ENCODE measurements at places on chromosomes 4 and X. TPM values are rescaled to one million over a fixed set of nuclear protein-coding genes. Genes with fewer than 3 reads are reported as not detected.

GRCh38 chr4:145663194-145663593 lies 16.8 kb upstream of the C4orf51 start:
- H3K27me3 ChIP-seq = no peaks in the 10 kb centered on the region
- no peaks in the 10 kb centered on the region for H3K4me1 ChIP-seq
- H3K27ac ChIP-seq = no peak overlapping the region
- DNase-seq = no peak

Gene UGT2B17
- not detected for total RNA-seq

DNA sequence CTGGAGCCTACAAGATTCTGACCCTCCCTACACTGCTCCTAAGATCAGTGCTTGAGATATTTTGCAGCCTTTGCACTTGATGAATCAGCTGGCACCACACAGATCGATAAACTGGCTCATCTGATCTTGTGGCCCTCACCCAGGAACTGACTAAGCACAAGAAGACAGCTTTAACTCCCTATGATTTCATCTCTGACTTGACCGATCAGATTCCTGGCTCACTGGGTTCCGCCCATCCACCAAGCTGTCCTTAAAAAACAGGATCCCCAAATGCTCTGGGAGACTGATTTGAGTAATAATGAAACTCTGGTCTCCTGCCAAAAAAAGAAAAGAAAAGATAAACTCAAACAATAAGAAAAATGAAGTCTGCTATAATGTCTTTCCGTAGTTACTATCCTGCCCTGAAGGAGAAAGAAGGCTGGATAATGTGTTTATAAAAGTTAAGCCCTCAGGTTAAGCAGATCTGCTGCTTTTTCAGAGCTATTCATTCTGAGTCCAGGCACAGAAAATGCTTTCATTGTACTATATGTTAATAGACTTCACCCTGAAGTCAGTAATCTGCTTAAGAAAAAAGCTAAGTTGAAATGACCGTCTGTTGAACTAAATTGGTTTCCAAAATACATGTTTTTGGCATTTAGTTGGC lies 795.2 kb downstream of the TRIML1 start:
- peak; percentile 49 for DNase-seq
- no peak overlapping the region for H3K4me3 ChIP-seq
- H3K36me3 ChIP-seq = no peaks in the 10 kb centered on the region
- peak overlapping the region; percentile 72 for H3K27ac ChIP-seq

DNA sequence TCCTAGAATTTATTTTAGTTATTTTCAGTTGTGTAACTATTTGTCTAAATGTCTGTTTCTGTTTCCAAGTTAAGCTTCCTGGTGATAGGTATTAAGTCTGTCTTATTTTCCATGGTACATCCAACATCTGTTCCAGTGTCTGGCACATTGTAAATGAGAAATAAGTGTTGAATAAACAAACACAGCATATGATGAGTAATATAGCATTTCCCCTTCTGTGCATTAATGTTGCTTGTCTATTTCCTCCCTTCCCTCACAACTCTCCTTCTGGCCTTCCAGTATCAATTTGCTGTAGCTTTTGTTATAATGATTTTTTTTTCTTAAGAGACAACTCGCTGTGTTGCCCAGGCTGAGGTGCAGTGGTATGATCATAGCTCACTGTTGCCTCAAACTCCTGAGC lies 36.1 kb downstream of the COPS4 start:
- H3K4me3 ChIP-seq = no peak overlapping the region

DNA sequence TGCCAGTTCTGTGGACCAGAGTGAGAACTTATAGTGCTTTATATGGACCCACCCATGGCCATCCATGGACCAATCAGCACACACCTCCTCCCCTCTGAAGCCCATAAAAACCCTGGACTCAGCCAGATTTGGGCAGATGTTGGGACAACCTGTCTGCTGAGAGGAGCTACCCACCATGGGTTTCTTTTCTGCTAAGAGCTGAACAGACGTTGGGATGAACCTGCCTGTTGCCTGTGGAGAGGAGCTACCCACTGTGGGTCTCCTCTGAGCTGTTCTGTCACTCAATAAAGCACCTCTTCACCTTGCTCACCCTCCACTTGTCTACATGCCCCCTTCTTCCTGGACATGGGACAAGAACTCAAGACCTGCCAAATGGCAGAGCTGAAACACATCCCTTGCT lies 9.0 kb upstream of the HSD17B11 start:
- H3K4me3 ChIP-seq = no peak overlapping the region
- H3K27ac ChIP-seq = no peak overlapping the region
- no peaks in the 10 kb centered on the region for H3K36me3 ChIP-seq
- no peak for DNase-seq

DNA sequence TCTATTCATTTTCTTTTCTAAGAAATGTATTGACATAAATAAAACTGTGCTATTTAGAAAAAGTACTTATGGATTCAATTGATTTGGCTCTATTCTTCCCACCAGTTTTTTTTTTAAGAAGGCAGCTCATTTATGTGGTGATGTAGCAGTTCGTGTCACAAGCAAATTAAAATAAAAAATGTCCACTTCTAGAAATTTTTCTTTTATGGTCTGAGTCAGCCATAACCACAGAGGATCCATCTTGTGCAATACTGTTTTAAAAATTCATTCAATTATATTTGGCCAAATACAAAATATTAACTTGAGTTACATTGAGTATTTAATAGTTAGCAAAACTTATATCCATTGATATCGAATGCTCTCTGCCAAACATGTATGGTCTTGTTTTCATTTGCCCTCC lies 207.9 kb upstream of the FAT1 start:
- H3K4me1 ChIP-seq = peaks cover 30% of the 10 kb centered on the region
- no peak for DNase-seq
- no peaks in the 10 kb centered on the region for H3K36me3 ChIP-seq
- no peaks in the 10 kb centered on the region for H3K27me3 ChIP-seq

Gene SASH3
- total RNA-seq = not detected

Gene ZAR1
- total RNA-seq = not detected

- no peak for DNase-seq
- H3K27me3 ChIP-seq = no peaks in the 10 kb centered on the region
- H3K4me1 ChIP-seq = no peaks in the 10 kb centered on the region
- H3K4me3 ChIP-seq = no peak overlapping the region
- peaks cover 31% of the 10 kb centered on the region for H3K36me3 ChIP-seq
Observed at GRCh38 chr4:2733844-2734574, 22.1 kb downstream of the TNIP2 start.

Gene UBA6
- 66.1 TPM for total RNA-seq

Gene DCAF4L1
- total RNA-seq = 0.68 TPM

Gene SLC10A4
- total RNA-seq = 0.61 TPM

- H3K4me1 ChIP-seq = no peaks in the 10 kb centered on the region
- no peak overlapping the region for H3K4me3 ChIP-seq
- peaks cover 14% of the 10 kb centered on the region for H3K27me3 ChIP-seq
- H3K36me3 ChIP-seq = no peaks in the 10 kb centered on the region
- H3K27ac ChIP-seq = no peak overlapping the region
Observed at GRCh38 chr4:9942921-9943600, 78.2 kb downstream of the SLC2A9 start.
